ENCODE measurements at places on chromosomes 7 and 10.

DNA sequence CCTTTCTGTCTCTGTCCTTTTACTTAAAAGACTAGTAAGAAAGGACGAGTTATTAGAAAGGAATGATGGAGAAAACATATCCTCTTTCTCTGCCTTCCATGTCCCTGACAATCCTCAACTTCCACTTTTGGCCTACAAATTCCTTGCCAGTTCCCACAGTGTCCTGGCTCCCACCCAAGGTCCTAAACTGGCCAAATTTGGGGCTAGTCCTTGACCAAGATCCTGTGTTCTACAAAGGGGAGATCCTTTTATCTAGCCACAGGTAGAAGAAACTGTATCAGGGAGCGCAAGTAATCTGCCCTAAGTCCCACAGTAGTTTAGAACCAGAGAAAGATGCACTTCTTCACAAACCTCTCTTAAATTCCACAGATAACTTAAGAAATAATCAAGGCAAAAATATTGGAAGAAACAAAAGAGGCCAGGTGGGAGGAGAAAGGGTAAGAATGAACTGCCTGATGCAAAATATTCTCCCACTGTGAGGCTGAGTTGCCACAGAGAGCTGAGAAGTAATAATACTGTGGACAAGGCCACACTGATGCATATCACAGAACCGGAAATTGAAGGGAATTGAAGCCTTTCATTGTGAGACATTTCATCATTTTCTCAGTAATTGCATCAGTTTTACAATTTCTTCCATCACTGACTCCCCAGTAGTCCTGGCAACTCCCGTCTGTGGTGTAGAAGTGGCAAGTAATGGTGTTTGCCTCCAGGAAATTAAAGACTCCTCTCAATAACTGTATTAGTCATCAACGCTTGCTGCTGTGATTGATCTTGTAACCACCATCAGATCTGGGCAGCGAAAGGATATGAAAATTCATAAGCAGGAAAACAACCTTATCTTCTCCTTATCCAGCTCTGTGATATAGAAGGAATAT lies 47.2 kb downstream of the DNAJC12 start:
- no peak for DNase-seq

- DNase-seq: no peak
Measured at GRCh38 chr7:128205068-128205467, 36.0 kb upstream of the LEP start.

GRCh38 chr7:31925753-31926454 lies 144.3 kb downstream of the PDE1C start:
- DNase-seq: no peak

DNA sequence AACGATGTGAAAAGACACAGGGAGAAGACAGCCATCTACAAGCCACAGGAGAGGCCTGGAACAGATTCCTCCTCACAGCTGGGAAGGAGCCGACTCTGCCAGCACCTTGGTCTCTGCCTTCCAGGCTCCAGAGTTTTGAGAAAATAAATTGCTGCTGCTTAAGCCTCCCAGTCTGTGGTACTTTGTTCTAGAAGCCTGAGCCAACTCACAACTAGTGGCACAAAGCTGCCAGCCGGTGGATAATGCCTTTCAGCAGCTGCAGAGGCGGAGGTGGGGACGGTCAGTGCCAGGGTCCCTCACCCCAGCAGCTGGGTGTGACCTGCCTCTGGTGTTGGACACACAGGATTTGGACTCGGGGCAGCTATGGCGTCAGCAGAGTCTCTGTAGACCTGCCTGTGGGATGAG lies 255.4 kb upstream of the PITRM1 start:
- no peak for DNase-seq

DNA sequence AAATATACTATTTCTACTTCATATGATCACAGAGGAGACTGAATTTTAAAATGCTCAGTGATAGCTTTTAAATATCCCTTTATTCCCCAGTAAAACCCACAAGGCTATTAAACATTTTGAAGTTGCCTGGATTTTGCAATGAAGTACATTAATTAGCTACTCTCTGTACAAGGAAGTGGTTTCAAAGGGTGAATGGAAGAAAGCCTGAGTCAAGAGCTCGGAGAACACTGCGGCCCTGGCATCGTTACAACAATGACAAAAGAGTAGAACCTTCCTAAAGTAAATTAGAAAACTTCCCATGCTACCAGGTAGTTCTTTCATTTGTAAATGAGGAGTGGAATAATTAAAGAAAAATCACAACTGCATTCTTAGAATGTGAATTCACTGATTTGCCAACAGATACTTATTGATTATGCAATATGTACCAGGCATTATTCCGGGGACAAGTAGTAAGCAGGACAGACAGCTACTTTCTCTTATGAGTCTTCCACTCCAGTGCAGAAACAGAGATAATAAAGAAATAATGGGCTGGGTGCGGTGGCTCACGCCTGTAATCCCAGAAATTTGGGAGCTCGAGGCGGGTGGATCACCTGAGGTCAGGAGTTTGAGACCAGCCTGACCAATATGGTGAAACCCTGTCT lies 63.0 kb downstream of the ZNF22 start:
- no peak for DNase-seq

DNA sequence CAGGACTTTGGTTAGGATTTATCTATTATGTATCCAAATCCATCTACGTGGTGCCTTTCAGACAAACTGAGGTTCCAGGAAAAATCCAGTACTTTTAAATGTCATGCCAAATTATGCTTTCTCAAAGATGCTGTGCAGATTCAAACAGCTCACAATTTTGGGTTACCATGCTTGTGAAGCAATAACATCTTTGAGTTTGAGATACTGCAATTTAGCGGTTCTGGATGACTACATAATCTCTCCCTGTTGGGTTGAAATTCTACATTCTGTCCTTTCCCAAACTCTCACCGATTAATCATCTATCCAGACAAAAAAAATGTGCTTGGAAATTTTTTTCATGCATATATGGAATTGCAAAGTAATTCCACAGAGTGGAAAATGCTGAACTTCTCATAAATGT lies 3.5 kb downstream of the RHOBTB1 start:
- DNase-seq: no peak

GRCh38 chr7:16564023-16564380 lies 37.4 kb downstream of the LRRC72 start:
- no peak for DNase-seq

- DNase-seq: no peak
Measured at GRCh38 chr7:45082031-45082830, 6.5 kb downstream of the NACAD start.

GRCh38 chr7:27010068-27010467 lies 85.7 kb downstream of the HOXA1 start:
- DNase-seq: no peak

GRCh38 chr7:43565786-43566185 lies 17.1 kb upstream of the STK17A start:
- DNase-seq: no peak

DNA sequence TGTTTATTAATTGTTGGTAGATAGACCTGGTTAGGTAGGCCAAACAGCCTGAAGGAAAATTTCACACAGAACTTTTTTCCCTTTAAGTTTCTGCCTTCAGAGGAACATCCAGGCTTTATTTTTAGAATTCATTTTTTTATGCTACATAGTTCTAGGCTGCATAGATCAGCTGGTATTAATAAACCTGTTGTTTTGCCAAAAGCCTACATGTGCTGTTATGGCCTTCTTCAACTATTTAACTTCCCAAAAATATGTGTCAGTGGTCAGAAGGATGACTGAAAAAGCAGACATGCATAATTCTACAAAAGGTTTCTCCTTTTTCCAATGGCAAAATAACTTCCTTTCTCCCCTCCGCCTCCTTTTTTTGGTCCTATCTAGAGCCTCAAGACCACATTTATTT lies 303.0 kb upstream of the DKK1 start:
- DNase-seq: no peak

DNA sequence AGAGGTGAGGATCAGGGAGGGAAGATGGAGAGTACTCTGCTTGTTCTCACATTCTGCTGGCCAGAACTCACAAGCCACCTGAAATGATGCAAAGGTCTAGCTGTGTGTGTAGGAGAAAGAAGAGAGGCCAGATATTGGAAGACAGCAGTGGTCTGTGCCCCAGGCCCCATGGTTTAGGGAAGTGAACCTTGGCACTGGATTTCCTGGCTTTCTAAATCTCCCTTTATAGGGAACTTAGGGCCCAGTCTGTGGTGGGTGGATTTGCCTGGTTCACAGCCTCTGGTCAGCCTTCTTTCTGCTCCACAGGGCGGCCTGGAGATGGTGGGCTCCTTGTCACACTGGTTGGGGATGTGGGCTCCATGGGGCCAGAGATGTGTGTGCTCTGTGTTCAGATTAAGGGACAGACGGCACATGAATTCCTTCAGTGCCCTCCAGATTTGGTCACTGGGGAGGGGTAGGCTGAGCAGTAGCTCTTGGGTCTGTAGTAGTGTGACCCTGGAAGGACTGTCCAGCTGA lies 9.5 kb upstream of the SH2D4B start:
- DNase-seq: no peak

GRCh38 chr10:84510121-84510520 lies 181.7 kb downstream of the CCSER2 start:
- no peak for DNase-seq

- no peak for DNase-seq
Measured at GRCh38 chr7:71345117-71345884, 213.4 kb downstream of the GALNT17 start.

DNA sequence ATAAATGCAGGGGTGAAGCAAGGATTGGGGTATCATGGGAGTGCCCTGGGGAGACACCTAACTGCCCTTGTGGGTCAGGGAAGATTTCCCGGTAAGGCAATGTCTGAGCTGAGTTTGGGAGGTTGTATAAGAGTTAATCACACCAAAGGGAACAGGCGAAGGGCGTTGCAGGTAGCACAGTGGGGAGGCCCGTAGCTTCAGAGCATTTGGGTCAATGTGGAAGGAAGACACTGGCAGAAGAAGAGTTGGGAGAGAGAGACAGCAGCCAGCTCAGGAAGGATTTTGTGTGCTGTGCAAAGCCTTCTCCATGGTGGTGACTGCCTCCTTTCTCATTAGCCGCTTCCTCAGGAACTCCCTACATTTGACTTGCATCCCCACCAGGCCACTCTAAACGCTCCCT lies 80.8 kb upstream of the LEP start:
- no peak for DNase-seq

- DNase-seq: no peak
Measured at GRCh38 chr7:28312948-28313347, 99.4 kb upstream of the CREB5 start.

GRCh38 chr10:80878330-80878729 lies 340.6 kb downstream of the SH2D4B start:
- no peak for DNase-seq

GRCh38 chr10:80158598-80159127 lies 26.1 kb downstream of the PLAC9 start:
- DNase-seq: no peak

- no peak for DNase-seq
Measured at GRCh38 chr10:52229291-52229931, 84.7 kb upstream of the DKK1 start.

- no peak for DNase-seq
Measured at GRCh38 chr10:3873728-3874461, 88.9 kb upstream of the KLF6 start.

DNA sequence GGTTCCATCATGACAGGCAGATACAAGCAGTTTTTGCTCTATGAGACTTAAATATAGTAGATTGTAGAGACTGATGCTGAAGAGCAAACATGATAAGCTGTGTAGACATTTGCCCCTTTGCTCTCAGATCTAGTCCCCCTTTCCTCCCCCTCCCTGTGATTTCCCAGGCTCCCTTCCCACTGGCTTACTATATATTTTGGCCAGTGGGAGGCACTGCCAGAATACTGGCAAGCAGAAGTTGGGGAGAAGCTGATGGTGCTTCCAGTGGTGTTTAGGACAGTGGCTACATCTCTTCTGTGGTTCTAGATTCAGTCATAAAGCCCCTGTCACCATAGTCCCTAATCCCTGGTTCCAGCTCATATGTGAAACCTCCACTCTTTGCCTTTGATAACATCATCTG lies 156.1 kb upstream of the STEAP4 start:
- DNase-seq: no peak

- no peak for DNase-seq
Measured at GRCh38 chr7:140061607-140061930, 1.2 kb downstream of the PARP12 start.

DNA sequence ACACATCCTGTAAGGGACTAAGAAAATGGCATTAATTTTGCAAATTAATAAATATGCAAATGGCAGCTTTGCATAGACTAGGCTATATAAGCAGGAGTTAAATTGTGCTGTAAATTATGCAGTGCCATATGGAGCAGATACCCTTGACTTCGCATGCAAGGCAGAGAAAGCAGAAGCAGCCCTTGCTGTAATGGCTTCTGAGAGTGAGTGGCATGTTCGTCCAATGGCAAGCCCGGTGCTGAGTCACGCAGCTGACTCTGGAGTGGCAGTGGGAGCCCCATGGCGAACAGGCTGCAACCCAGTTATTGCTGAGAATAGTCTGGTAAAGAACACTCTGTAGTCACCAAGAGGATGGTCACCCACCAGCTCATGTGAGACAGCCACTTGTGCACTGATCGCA lies 1186.5 kb downstream of the TYW1 start:
- DNase-seq: no peak

- DNase-seq: no peak
Measured at GRCh38 chr7:40760987-40761386, 626.2 kb downstream of the SUGCT start.

DNA sequence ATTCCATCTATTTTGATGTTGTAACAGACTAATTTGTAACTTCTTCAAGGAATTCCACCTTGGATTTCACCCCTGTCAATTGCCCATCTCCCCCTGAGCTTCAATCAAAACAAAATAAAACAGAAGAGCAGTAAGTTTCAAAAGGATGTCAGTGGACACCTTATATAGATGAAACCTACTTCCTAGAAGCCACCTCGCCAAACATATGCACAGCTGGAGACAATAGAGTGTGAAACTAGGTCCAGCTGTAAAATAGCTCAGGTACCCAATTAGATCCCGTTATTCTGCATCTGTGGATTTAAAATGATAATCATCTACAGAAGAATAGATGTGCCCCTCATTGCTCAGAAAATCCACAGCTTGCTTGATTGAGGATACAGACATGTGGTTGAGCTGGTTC lies 598.6 kb downstream of the SH2D4B start:
- no peak for DNase-seq

DNA sequence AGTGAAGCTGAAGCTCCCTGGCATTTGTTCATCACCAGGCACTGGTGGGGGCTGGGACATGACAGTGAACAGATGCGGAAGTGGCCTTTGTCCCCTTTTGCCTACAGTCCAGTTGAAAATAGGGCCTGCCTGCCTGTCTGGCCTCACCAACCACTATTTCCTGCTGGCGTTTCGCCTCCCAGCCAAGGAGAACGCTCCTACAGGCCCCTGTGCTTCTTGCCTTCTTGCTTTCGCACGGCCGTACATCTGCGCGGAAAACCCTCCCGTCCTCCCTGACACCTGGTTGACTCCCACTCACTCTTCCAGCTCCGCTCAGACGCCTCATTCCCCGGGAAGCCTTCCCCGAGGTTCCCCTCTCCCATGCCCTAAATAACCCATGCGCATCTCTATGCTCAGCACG lies 317.3 kb downstream of the PRPF18 start:
- DNase-seq: no peak
